Adipocyte (in vitro differentiated cells): ENCODE measurements at places on chromosomes 1 and 21.

DNA sequence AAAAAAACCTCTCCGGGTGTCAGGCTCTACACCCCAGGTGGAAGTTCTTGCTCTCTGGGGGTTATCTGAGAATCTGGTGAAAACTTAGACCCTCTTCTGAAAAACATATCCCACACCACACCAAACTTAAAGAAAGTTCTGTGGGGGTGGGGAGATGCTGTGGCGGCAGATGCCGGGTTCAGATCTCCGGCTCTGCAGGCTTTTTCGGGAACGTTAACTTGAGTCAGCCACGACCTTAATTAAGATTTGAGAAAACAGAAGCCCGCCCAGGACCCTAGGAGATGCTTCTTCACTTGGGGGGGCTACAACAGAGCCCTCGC, 2.3 kb downstream of the RCC2 start:
- DNase-seq = no peak

GRCh38 chr1:231694465-231695077, 68.0 kb downstream of the DISC1 start:
- no peak for DNase-seq

DNA sequence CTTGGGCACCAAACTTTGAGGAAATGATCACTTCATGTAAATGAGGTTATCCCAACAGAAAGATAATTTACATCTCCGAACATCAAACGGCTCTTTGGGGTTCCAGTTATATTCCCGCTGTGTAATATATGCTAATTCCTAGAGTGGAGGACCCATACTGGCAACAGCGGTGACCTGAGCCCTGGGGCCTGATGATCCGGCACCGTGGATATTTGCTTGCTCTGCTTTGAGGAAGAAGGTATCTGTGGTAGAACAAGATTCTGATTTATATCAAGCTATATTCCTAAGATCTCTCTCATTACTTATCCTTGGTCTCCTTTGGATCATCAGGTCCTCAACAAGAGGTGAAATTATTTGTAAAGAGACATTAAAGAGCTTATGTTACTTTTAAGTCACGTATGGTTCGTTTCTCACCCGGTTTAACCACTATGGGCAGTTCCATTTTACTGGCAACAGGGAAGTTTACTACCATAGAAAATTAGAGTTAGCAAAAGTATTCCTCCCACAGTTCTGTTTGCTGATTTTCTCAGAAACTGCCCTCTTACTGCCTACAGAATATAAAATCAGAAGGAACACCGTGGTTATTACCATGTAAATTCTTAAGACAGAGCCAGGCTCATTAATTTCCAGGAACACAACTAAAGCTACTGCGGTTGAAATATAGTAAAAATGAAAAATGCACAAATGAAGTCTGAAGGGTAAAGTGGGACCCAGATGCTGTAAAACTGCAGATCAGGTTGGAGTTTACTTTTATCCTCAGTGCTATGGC, 56.7 kb downstream of the MRPL39 start:
- DNase-seq = no peak

- peak; percentile 94 for DNase-seq
Observed at GRCh38 chr21:24045775-24046215, 1561.5 kb downstream of the MRPL39 start.

DNA sequence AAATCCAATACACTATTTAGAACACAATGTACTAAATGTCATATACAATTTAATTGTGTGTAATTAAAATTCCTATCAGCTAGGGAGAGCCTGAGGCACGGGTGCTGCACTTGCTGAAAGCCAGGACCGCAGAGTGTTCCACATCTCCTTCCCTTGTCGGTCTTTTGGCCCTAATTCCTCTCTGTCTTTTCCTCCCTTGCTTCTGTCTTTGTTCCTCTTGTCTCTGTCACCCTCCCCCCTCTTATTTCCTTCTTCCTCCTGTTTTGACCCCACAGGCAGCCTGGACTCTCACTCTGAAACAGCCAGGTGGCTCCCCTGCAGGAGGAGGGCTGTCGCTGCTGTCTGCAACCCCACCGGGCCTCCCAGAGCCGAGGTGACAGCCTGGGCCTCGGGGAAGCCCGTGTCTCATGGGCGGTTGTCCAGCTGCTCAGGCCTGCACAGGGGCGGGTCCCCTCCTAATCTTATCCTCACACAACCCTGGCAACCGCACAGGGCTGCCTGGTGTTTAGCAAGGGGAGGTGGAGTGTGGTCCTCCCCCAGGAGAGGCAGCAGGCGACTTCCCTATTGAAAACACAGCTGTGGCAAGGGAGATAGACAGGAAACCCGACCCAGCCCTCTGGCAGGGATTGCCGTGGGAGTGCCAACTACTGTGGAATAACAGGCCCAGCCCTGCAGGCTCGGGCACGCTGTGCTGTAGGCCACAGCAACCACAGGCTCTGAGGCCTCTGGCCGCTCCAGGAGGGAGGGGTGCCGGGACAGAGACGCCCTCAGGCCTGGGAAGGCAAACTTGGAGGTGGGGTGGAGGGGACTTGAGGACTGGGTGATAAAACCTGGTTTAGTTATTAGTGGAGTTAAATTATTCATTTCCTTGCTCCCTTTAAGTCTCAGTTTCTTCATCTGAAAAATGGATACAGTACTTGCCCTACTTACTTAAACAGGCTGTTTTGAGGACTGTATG, 68.8 kb upstream of the WDR26 start:
- peak; percentile 93 for DNase-seq

- no peak for DNase-seq
Observed at GRCh38 chr1:172473302-172473701, 29.4 kb upstream of the PIGC start.

DNA sequence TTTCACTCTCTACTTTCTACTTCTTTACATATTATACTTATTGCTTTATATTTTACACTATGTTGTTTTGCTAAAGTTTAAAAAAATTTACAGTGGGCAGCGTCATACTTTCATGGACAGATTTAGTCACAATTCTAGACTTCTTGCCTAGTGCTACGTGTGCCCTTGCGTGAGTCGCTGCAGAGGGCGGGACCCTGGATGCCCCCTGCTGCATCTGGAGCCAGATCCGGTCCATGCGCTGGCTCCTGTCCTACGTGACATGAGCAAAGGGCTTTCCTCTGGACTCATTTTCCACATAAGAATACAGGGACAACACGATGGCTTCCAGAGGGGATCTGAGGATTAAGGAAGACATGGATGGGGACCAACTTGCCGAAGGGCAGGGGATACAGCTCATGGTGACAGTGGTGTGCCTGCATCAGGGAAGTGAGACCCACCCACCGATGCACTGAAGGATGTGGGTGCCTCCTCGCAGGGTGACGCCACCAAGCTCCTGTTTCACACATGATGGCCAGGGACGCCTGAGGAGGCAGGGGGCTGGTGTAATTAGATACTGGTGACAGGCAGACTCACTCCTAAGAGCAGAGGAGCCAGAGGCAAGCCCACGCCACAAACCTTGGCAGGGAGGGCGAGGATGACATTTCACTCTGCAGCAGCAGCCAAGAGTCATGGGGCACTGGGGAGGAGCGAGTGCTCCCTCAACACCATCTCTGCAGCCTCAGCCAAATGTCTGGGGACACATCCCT, 86.6 kb downstream of the DMRTB1 start:
- DNase-seq = no peak

GRCh38 chr1:97832481-97832880, 88.4 kb downstream of the DPYD start:
- DNase-seq = peak; percentile 51

- no peak for DNase-seq
Observed at GRCh38 chr21:28892199-28893111, 100.2 kb downstream of the LTN1 start.

GRCh38 chr1:81179242-81179641, 621.5 kb upstream of the ADGRL2 start:
- DNase-seq = peak; percentile 76

DNA sequence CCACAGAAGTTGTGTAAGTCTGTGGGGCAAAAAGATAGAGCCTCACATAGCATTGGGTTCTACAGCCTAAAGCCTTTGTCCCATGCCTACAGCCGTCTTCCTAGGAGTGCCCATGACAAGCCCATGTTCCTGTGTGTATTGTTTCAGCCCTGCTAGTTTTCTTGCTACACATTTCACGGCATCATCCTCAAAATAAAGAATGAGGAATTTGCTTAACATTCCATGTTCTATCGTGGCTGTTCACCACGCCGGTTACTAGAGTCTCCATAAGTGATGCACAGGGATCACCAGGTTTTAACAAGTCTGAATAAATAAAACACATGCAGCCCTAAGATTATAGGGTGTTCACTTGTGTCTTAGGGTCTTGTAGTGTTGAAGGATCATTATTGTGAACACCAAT, 87.4 kb upstream of the NGF start:
- DNase-seq = no peak

DNA sequence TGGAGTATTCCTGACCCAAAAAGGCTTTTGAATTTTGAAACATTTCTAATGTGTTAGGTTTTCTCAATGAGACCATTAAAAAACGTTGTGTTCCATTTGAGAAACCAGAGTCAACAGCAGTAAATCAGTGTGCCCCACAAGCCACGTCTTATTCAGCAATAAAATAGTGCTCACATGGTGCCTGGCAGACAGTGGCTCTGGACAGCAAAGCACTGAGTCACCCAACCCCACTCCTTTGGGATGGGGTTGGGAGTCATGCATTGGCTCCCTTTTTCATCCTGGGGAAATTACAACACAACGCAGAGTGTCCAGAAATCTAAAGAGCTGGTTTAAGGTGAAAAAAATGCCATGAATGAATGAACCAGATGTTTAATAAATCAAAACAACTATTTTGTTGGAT, 46.5 kb downstream of the KCNJ15 start:
- peak; percentile 76 for DNase-seq

GRCh38 chr1:114137497-114137896, 16.2 kb downstream of the SYT6 start:
- DNase-seq = no peak

DNA sequence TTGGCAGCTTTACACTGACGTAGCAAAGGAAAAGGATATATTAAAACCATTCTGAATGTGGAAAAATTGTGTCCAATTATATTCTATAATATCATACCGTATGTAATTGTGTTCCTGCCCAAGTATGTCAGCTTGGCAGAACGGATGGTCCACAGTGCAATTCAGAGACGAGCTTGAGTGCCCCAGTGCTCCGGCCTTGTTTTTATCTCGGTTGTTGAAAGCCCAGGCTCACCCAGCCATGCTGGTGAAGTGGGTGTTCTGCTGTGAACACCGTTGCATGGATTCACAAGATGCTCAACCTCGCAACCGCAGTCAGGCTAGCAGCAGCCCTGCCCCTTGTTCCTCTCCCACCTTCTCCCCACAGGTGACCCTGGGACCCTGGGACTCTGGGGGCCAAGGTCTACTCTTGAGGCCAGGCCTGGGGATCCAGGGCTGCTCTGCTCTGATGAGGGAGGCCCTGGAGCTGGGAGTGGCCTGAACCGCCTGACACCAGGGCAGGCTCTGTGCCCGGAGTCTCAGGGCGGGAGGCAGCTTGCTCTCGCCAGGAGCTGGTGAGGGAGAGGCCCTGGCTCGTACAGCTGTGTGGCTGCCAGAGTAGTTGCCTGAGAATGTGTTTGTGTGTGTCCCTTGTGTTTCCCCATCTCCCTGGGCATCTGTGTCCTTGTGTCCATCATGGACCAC, 11.2 kb downstream of the PTPRF start:
- DNase-seq = no peak

DNA sequence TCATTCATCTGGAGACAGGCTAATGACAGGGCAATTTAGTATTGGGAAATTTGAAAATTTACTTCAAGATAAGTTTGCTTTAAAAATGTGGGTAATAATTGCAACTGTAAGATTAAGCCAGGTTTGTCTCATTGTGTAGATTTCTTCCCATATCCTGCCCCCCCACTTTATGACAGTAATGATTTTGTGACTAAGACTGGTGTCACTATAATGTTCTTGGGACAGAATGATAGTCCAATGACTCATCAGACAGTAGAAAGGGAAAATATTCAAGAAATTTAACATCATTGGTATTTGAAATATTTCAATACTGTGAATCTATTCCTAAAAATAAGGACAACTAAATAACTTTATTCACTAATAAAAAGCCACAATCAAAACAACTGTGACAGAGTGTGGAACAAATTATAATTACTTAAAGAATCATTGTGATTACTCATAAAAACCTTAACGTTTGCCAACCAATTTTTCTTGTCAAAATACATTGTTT, 36.7 kb downstream of the FH start:
- DNase-seq = peak; percentile 44

DNA sequence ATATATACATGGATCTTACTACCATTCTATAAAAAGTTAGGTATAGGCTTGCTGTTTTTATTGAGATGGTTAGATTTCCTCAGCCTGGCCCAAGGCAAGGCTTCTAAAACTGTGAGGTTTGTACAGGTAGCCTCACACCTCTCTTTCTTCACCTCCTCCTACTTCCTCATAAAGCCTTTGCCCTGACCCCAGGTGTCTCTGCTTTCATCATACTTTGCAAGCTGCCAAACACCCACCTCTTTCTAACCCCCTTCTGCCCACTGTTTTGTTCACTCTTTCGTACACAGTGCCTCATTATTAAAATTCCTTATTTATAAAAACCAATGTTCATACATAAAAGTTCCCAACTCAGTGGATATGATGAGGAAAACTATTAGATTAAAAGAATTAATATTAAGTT, 31.4 kb upstream of the SOAT1 start:
- no peak for DNase-seq

DNA sequence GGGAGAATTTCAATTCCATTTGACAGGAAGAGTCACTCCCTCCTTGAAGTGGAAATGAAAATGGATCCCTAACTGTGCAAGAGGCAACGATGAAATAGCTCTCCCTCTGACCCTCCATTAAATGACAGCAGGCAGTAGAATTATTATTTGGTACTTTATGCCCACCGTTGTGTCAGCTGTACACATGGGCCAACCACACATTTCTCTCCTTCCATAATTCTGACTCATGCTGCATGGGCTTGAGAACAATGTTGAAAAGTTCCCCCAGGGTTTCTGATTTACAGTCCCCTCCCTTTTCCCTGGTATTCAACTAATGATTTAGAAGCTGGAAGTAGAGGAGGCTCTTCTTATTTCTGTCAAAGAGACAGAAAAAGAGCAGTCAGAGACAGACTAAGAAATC, 103.5 kb downstream of the RGS7 start:
- DNase-seq = peak; percentile 58

- no peak for DNase-seq
Observed at GRCh38 chr1:40039245-40039756, 1.2 kb upstream of the CAP1 start.

- no peak for DNase-seq
Observed at GRCh38 chr1:93705892-93706500, 24.4 kb upstream of the BCAR3 start.

- no peak for DNase-seq
Observed at GRCh38 chr21:26540651-26541050, 32.4 kb downstream of the CYYR1 start.

- no peak for DNase-seq
Observed at GRCh38 chr1:242196914-242197313, 198.0 kb upstream of the MAP1LC3C start.

DNA sequence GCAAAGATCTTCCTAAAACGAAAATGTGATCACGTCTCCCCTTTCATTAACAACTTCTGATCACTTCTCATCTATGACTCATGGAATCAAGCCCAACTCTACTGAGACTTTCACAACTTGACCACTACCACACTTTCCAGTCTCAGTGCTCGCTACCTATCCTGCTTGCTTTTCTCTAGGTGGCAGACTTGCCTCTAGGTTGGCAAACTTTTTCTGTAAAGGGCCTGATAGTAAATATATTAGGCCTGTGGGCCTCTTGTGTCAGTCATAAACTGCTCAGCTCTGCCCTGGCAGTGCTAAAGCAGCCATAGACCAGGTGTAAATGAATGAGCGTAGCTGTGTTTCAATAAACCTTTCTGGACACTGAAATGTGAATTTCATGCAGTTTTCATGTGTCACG, 21.5 kb upstream of the HMGB4 start:
- DNase-seq = no peak
